Bronchial smooth muscle cell (primary cell): ENCODE measurements at places on chromosomes 5 and 9. TPM values are rescaled to one million over a fixed set of nuclear protein-coding genes. Genes with fewer than 3 reads are reported as not detected.

ANKRD20A1 gene
- 0.16 and 0.34 TPM in 2 replicates for total RNA-seq

NDOR1 gene
- total RNA-seq = 2.2 and 2.3 TPM in 2 replicates

GDNF gene
- 0.09 and 0.32 TPM in 2 replicates for total RNA-seq

NEUROG1 gene
- not detected in 2 replicates for total RNA-seq

SLC34A3 gene
- not detected in 2 replicates for total RNA-seq
